ENCODE measurements at places on chromosomes 16 and 17. TPM values are rescaled to one million over a fixed set of nuclear protein-coding genes. Genes with fewer than 3 reads are reported as not detected.

The FSCN2 gene
- total RNA-seq, result 1.9 TPM

The OSBPL7 gene
- 8.4 TPM for total RNA-seq

The NPIPA8 gene
- not detected for total RNA-seq

The PPL gene
- total RNA-seq, result 5.4 TPM

The GAS7 gene
- 15.6 TPM for total RNA-seq

All from smooth muscle cell of bladder (primary cell).